Effector memory CD8-positive, alpha-beta T cell (primary cell): ENCODE measurements at places on chromosomes 2 and 18.

DNA sequence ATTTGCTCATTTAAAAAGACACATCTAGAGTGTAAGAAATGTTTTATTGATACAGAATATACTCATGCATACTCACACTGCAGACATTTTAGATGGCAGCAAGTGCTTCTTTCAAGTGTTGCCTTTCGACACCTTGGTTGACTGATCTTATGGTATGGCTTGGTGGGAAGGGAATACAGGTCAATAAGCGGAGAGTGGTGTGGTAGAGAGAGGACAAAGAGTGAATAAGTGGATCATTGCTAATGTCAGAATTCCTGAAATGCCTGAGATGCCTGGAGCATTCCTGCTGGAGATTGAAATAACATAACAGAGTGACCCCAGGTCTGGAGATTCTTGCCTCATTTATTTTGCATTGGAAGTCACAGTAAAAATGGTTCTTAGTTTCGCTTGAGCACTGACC lies 76.7 kb downstream of the RND3 start:
- no peak for DNase-seq

DNA sequence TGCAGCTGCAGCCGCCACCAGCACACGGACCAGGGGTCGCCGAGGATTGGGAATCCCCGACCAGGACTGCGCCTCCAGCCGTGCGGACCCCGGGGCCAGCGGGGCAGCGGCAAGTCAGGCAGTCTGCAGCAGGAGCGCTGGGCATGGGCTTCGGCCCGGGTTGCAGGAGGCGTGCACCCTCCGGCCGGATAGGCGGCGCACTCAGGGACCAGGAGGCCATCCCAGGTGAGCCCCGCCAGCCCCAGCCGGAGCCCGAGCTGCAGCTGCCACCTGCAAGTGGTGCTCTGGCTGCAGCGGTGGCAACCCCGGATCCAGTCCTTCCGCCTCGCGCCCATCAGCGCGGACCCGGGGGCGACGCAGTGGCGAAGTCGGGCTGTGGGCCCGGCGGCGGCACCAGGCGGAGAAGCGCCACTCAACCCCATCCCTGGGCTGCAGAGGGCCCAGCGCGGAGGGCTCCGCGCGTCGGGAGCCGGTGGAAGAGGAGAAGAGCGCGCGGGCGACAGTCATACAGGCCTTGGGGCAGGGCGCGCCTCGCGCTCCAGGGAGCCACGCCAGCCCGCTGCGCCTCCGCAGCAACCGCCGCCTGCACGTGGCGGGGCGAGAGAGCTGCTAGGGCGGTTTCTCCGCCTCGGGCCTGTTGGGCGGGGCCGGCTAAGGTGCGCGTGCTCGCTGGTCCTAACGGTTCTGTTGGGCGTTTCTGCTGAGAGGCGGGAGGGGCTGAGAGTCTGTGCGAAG lies 73.8 kb downstream of the RPIA start:
- DNase-seq, result no peak

DNA sequence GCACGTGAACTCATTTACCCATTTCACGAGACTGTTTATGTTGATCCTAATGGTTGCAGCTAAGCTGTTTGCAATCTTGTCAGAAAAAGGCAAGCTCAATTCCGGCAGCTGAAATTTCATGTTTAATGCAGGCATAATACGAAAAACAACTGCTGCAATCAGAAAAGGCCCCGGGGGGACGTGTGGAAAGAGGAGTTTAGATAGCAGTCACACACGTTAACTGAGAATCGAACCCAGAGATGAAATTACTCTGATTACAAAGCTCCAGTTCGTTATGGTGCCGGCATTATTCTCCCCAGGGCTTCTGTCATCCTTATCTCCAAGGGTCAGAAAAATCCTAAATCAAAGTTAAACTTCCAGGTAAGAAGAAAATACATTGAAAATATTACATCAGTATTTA lies 79.9 kb upstream of the MYT1L start:
- no peak for DNase-seq

- no peak for DNase-seq
Observed at GRCh38 chr2:213545481-213545880, 261.2 kb downstream of the SPAG16 start.

GRCh38 chr18:14942275-14942674 lies 194.3 kb downstream of the ANKRD30B start:
- DNase-seq, result no peak

GRCh38 chr2:37350034-37350433 lies 5.6 kb downstream of the QPCT start:
- DNase-seq, result no peak

GRCh38 chr18:46289463-46289862 lies 185.3 kb downstream of the HAUS1 start:
- no peak for DNase-seq

GRCh38 chr2:63555931-63556330 lies 32.3 kb downstream of the WDPCP start:
- DNase-seq, result no peak

DNA sequence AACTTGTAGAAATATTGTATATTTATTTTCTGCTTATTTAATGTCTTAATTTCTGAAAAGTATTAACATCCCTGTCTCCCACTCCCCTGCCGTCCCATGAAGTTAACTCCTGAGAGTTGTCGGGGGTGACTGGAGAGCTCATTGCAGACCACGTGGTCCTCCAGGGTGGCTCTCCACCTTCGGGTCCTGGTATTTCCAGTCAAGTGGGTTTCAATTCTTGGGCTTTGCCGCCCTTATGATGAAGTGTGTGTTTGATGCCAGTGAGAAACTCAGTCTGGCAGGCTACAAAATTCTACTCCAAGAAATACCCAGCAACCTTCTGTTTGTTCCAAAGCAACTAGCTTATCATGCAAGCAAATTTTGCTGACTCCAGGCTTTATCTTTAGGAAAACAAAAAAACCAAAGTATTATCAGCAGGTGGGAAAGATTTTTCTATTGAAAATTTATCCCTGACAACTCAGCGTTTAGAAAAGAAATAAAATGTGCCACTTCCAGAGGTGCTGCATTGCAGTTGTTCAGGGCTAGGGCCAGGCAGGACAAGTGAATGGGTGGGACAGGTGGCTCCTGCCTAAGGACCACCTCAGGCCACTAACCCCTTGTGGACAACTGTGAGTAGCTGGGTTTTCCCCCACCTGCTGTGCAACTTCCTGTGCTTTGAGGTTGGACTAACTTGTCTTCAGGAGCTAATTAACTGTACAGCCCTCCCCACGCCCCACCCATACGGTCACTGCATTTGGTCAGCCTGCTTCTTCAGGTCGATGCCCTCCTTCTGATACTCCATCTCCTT lies 46.6 kb downstream of the BCL2L11 start:
- DNase-seq, result no peak

- no peak for DNase-seq
Observed at GRCh38 chr2:63589148-63589958, 590 bp downstream of the MDH1 start.

GRCh38 chr2:234932591-234933168 lies 19.1 kb upstream of the SH3BP4 start:
- DNase-seq, result no peak

- no peak for DNase-seq
Observed at GRCh38 chr2:175234650-175235049, 53.1 kb upstream of the ATP5MC3 start.

GRCh38 chr2:75537658-75538057 lies 23.1 kb downstream of the EVA1A start:
- no peak for DNase-seq

DNA sequence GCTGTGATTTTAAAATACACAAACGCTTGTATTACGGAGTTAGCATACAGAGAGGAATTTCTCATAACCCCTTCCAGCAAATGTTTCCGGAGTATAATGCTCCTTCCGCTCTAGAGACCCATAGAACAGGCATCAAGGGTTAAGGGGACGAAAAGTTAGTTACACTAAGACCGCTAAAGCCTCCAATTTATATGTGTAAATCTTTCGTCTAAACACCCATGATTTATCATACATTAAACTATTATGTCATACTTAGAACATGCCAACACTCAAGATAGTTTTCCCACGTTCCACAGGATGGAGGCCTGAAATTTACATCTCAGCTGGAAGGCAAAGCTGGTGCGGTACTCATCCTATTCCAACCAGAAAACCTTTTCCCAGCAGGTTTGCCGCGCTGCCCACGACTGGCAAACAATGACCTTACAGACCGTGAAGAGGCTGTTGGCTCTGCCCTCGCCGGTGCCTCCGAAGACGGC lies 650 bp downstream of the ORMDL1 start:
- DNase-seq, result no peak

GRCh38 chr2:75559680-75560021 lies 1.1 kb downstream of the EVA1A start:
- no peak for DNase-seq

- DNase-seq, result no peak
Observed at GRCh38 chr18:5600378-5601071, 56.7 kb upstream of the EPB41L3 start.

GRCh38 chr2:241885291-241885945 lies 15.9 kb downstream of the RTP5 start:
- no peak for DNase-seq

DNA sequence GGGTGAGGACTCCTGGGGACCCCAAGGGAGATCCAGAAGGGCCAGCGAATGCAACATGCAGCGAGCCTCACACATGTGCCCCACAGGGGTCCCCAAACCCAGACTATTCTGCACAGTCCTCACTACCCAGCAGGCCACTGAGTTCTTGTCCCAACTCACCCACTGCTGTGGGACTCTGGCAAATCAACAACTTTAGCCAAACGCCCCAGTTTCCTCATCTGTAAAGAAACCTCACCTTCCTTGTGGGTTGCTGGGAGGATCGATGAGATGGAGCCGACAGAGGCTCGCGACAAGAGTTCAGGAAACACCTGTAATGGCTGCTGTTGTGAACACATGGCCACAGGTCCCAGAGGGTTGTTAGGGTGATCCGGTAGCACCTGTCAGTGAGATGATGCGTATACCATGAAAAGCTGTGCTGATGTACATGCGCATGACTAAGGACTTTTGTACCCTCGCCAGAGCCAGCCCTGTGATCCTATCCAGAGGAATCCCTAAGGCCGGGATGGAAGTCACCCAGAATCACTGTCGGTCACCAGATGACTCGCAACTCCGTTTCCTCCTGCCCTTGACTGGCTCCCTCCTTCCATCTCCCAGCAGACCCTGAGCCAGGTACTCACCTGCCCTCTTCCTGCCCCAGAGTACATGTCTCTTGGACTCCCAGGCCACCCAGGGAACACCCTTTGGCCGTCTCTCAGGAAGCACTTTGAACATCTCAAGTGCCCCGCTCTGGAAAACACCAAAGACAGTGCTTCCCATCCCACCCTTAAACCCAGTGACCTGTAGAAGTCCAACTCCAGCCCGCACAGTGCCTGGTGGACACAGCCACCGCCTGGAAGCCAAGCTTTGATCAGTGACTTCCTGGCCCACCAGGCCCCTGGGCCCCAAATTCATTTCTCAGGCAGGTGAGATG lies 103.3 kb upstream of the ID2 start:
- no peak for DNase-seq

DNA sequence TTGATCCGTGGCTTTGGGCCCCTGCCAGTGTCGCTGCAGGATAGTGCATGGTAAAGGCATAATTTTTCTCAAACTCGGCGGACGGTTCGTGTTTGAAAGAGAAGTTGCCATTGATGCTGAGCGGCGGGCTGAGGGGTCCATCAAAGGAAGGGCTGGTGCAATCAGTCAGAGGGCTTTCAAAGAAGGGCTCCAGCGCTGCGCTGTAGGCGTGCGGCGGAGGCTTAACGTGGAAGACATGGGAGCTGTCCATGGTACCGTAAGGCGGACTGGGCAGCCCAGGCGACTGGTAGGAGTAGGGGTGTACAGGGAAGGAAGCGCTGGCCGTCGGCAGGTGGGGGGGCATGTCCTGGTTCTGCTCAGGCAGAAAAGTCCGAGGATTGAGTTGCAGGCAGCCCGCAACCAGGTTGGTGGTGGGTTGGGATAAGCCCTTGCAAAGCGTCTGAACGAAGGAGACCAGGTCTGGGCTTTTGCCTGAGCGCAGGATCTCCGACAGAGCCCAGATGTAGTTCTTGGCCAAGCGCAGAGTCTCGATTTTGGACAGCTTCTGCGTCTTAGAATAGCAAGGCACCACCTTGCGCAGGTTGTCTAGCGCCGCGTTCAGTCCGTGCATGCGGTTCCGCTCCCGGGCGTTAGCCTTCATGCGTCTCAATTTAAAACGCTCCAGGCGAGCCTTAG lies 2.3 kb downstream of the NEUROD1 start:
- DNase-seq, result peak; percentile 42

DNA sequence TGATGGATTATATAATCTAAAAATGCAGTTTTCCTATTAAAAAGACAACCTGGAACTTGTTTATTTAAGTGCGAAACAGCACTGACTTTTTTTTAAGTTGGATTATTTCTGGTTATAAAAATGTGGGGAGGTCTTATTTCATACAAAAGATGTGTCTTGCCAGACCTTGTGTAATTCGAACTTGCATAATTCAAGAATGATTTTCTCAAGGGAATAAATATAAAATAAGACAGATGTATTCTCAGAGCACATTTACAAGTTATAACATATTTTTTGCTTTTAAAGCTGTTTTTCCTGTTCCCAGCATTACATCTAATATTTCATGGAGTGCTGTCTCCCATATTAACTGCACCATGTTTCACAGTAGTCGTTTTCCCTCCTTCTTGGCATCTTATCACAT lies 263.1 kb downstream of the CDH20 start:
- DNase-seq, result no peak

GRCh38 chr2:120543899-120544298 lies 191.8 kb upstream of the GLI2 start:
- no peak for DNase-seq

GRCh38 chr2:207819839-207820784 lies 50.4 kb upstream of the FZD5 start:
- DNase-seq, result no peak

DNA sequence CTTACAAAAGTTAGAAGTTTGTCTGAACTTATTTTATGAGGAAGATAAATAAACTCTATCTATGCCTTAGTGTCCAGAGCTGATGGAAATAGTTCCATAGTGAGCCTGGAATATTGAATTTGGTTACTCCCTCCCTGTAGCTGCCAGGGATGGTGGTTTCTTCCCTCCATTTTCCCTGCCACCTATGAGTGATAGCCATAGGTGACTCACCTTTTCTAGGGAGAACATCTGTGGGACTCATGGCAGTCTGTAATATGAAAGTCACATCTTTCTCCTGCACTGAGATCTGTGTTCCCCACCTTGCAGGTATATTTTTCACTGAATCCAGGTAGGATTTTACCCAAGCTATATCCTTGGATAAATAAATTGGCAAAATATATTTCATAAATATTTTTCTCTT lies 148.8 kb downstream of the TPGS2 start:
- no peak for DNase-seq

- no peak for DNase-seq
Observed at GRCh38 chr18:67783196-67783946, 266.9 kb upstream of the DSEL start.

DNA sequence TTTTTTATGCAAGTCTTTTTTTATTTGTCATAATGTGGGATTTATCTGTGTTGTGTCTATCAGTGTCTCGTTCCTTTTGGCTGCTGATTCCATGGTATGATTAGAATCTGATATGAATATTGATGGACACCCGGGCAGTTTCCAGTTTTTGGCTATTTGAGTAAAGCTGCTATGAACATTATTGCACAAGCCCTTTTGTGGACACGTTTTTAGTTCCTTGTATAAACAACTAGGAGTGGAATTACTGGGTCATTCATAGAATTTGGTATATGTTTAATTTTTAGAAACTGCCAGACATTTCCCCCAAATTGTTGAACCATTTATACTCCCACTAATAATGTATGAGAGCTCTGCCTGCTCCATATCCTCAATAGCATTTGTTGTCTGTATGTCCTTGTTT lies 26.6 kb downstream of the HK2 start:
- no peak for DNase-seq

- no peak for DNase-seq
Observed at GRCh38 chr2:111100765-111101162, 19.9 kb upstream of the BCL2L11 start.
